ENCODE measurements at places on chromosomes 3 and 15.

GRCh38 chr3:125045965-125046364, 9.8 kb downstream of the HEG1 start:
- DNase-seq, result no peak

DNA sequence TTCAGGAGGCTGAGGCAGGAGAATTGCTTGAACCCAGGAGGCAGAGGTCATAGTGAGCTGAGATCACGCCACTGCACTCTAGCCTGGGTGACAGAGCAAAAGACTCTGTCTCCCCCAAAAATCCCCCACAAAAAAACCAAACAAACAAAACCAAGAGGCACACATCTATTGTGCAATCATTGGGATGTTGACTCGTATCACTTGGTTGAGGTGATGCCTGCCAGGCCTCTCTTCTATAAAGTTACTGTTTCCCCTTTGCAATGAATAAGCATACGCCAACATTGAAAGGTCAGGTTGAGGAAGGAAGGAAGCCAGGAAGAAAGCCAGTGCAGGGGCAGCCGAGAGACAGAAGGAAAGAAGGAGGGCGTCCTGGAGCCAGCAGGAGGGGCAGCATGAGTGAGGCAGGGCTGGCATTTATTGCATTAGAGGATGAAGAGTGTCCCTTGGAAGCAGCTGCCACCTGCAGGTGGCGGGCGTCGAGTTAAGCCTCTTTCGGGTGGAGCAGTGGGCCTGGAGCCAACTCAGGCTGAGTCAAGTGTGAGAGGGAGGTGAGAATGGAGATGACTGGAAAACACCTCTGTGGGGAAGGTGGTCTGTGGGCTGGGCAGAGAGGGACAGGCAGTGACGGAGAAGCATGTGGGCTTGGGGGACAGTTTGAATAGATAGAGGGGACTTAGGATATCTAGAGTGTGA, 8.3 kb upstream of the CSPG4 start:
- no peak for DNase-seq

- DNase-seq, result no peak
These were observed 383.2 kb upstream of the ADAMTS9 start for GRCh38 chr3:65070968-65071367.

- DNase-seq, result no peak
These were observed 85.9 kb downstream of the AGBL1 start for GRCh38 chr15:86165265-86166211.

DNA sequence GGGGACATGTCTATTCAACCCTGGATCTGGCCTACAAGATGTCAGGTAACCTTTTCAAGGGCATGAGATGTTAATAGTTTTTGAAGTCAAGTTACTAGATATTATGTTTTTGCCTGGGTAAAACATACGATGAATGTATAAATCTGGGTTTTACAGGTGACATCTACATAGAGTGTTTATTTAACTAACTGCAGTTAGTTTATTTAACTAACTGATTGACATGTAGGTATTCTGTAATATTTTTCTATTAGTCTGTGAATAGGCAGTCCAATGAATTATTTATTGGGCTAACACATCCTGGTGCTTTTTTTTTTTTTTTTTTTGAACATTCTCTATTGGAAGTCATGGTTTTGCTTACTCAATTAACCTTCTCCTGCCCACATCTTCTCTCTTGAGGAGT, 38.7 kb upstream of the TNIK start:
- DNase-seq, result no peak

- no peak for DNase-seq
These were observed 56.9 kb downstream of the TJP1 start for GRCh38 chr15:29765234-29765841.

GRCh38 chr3:37155782-37156181, 18.6 kb downstream of the LRRFIP2 start:
- no peak for DNase-seq

DNA sequence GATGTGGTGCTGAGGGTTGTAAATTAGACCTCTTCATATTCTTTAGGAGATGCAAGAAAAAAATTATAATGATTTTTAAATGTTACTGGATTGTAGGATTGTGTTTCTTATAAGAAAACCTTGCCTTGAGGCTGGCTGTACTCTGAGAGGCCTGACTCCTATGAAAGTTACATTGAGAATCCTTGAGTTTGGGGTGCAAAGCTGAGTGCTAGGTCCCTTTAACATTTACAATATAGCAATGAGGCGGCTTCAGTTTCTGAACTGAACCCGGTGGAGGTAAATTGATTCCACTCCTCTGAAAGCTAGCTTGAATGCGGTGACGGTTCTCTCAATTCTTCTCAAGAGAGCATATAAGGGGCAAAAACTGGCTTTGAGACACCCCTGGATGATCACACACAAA, at the start of gene TMPRSS7:
Gene TMPRSS7, plus strand, starts transcription at position 301 of the 400 bp plus-strand sequence. CDS start 110 bp downstream, outside the sequence.
- no peak for DNase-seq

DNA sequence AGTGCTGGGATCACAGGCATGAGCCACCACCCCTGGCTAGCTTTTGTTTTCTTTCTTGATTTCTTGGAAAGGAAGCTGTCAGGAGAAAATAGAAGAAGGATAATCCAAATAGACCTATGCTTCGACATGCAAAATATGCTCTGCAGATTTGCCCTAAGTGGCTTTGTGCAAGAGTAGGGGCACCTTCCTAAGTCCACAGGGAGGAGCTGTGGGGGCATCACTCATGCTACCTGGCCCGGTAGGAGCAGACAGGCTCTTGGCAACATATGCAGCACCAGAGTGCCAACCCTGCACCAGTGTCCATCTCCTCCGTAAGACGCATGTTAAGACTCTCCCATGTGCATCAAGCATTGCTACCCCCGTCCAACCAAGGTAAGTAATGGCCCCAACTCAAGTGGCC, 190.7 kb upstream of the UBE2E1 start:
- no peak for DNase-seq

DNA sequence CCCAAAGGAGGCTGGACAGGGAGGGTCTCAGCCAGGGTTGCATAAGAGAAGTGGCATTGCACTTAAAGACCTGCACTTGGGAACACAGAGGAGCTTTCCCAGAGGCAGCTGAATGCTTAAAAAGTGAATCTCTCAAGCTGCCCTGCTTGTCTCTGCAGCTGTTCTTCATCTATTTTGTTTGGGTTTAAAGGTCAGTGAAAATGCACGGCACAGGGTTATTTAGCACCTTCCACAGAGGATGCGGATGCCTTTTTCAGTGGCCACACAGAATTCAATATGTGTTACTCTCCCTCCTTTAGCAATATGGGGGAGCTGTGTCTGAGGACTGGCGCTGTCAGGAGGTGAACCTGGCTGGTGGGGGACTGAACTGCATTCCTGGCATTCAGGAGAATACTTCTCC, 22.7 kb upstream of the CTNNB1 start:
- DNase-seq, result no peak

- no peak for DNase-seq
These were observed 252.9 kb downstream of the SHQ1 start for GRCh38 chr3:72595376-72595775.

GRCh38 chr3:56930706-56931105, 129.0 kb upstream of the ARHGEF3 start:
- no peak for DNase-seq

- DNase-seq, result no peak
These were observed 16.0 kb downstream of the SEC61A1 start for GRCh38 chr3:128068156-128068620.

DNA sequence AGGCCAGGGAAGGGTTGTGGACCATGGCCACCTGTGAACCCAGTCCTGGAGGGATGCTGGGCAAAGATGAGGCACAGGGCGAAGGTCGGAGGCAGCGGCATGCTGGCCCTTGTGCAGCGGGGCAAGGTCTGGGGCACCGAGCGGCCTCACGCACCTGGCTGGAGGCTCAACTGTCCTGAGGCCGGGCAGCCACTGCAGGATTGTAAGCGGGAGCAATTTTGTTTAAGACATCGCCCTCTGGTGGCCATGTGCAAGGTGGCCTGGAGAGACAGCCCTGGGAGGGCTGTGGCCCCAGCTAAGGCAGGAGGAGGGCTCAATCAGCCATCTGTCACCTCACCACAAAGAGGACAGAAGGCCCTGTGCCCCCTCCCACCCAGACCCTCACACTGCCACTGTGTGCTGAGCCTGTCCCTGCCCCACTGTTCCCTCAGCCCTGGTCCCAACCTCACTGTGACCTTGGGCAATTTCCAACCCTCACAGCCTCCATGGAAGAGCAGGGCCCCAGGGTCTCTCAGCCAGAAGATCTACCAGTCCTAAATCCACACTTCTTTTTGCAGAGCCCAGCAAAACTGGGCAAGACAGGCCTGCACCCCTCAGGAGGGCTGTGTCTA, 46.2 kb downstream of the TPRA1 start:
- DNase-seq, result no peak

DNA sequence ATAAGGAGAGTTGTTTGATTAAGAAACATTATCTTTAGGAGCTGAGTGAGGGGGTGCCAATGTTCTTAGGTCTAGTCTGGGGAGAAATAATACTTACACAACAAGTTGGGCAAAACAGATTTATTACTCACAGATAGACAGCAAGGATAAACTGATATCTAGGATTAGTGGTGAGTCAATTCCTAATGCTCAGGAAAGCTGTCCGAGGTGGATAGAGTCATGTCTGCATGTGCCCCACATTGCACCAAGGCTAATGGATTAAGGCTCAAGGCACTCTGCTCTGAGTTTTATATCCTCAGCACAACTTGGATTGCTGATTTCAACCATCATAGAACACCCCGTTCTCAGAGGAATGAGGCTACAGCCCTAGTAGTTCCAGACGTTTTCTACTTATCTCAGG, 1042.3 kb downstream of the OTOL1 start:
- no peak for DNase-seq

DNA sequence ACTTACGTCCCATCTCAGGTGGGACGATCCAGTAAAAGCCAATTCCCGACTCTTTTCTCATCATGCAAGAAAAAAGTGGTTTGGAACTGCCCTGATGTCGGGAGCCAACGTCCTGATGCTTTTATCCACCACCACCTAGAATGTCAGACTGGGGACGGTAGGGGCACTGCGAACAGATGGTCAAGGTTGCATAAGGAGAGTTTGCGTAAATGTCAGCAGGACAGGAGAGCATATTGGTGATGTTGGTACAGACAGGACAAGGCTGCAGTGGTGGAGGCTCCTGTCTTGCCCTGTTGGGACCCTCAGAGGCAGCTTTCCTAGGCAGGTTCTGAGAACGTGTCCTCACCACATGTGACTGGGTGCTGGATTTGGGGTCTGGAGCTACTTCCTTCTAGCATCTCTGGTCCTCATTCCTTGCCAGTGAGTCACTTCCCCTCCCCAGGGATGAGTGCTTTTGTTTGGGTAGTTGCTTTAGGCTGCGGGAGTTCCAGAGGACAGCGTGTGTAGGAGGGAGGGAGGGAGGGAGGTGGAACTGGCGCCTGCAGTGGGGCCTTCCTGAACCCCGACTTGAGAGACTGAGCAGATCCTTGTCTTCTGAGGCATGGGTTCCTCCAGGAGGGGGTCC, 21.0 kb downstream of the THSD4 start:
- no peak for DNase-seq

DNA sequence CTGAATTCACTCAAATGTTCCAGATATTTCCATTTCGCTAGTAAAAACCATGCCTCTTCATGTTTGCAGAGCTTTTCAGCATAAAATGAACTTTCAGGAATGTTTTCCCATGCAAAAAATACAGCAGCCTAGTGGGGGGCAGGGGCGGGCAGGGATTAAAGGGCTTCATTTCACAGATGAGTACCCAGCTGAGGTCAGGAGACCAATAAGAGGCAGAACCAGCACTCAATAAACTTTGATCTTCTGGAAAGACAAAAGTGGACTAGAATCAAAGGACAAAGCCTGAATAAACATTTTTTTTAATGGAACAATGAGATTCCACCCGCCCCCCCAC, 8.0 kb downstream of the KLHL25 start:
- DNase-seq, result no peak

DNA sequence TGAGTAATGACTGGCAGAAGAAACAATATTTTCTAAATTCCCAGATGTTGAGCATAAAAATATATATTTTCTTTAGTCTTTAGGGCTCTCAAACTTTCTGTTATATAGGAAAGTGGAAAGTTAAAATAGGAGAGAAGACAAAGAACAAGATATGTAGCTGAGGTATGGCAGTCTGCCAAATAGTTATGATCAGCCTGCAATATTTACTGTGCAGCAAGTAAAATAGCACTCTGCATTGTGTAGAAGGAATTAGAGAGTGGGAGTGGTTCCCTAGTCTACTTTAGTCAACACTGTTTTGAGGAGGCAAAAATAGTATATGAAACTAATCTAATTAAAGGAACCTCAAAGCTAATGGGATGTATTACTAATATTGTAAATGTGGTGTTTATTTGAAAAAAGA, 978.1 kb upstream of the ALCAM start:
- no peak for DNase-seq

GRCh38 chr3:31472479-31473390, 60.0 kb upstream of the STT3B start:
- DNase-seq, result no peak

- no peak for DNase-seq
These were observed 6.4 kb downstream of the CELSR3 start for GRCh38 chr3:48656061-48656840.

- no peak for DNase-seq
These were observed 288.9 kb downstream of the FAM43A start for GRCh38 chr3:194974468-194975135.

- DNase-seq, result no peak
These were observed 16.4 kb downstream of the SNX1 start for GRCh38 chr15:64112073-64112772.

DNA sequence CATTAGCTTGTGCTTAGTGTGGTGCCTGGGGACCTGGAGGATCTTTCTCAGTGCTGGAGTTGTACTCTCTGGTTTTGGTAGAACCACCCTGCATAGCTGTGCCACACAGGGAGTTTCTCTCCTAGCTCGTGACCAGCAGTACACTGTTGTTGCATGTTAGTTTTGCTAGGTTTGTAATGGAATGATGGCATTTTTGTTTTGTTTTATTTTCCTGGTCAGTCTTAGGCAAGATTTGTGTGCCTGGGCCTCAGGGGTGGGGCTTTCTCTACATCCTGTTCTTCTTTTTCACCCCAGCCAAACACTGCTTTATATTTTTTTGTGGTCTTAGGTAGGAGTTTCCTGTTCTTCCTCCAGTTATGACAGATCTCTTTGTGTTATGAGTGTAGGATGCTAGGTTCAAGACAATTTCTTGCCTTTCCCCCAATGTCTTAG, 534.5 kb upstream of the KCNMB2 start:
- DNase-seq, result no peak

GRCh38 chr3:78260388-78260787, 1220.5 kb downstream of the ROBO2 start:
- DNase-seq, result no peak

DNA sequence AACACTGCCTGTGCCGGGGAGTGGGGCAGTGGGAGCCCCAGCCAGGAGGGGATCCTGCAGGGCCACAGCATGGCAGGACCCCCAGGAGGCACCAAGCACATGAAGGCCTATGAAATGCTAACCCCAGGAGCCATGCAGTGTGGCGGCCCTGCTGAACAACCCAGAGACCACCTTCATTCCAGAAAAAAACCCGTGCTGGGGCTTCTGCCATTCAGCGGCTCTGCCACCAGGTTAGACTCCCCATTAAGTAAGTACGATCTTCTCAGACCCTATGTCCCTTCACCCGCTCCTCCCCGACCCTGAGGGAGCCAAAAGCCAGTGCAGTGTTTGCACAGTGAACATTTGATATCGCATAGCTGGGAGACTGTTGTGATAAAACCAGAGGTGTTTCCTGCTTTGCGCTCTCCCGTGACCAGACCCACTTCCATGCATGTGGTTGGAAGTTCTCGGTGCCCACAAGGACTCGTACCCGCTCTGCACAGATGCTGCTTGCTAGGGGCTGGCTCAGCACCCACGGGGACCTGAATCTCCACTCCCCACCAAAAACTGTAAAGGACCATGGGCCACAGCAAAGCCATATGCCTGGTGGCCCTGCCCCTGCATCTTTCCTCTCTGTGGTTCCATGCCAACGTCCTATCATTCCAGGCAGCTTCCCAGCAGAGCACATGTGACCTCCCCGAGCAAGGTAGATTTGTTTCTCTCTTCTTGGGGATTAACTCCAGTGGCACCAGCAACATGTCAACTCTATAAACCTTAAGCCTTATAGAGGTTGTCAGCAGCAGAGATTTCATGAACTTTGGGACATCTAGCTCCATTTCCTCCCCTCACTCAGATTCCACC, 5.3 kb downstream of the PLA2G4D start:
- no peak for DNase-seq

Data from cortex of kidney (tissue), 1 donor.